ENCODE measurements at places on chromosomes 7 and 10. TPM values are rescaled to one million over a fixed set of nuclear protein-coding genes. Genes with fewer than 3 reads are reported as not detected.

Gene HSPA12A
- 1.3 TPM for total RNA-seq

Gene SORCS3
- total RNA-seq: not detected

Gene PTPRZ1
- total RNA-seq: not detected

Gene STEAP1B
- 2.9 TPM for total RNA-seq

Gene FOXP2
- total RNA-seq: 4.0 TPM
